ENCODE measurements at places on chromosomes 7 and 10.

DNA sequence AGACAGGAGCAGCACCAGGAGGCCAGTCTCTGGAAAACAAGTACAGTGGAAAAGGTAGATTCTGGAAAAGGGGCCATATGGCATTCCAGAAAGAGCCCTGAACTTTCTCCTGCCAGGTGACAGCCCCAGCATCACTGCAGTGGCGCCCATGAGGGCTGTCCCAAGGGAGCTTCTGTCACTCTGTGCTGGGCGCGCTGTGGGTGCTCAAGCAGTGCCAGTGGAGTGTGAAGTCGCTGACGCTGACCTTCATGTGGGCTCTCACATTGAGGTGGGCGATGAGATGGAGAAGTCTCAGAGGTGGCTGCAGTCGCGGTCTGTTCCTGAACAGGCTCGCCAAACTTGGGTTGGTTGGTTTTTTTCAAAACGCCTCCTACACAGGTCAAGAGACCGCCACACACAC is 38.2 kb downstream of the FKBP6 start:
- DNase-seq: no peak

DNA sequence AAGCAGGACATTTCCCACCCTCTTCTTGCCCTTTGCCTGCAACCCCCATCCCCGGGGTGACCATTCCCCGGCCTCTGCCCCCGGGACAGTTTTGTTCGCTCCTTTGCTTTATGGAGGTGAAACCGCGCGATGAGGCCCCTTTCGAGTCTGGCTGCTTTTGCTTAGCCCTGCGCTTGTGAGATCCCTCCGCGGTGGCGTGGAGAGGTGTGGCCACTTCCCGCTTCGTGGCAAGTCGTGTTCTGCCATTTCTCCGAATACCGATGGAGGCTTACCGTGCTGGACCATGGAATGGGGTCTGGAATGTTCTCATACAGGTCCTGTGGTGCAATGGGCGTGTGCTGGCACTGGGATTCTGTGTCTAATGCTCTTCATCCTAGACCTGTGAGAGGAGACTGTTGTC is 106.7 kb downstream of the LHPP start:
- DNase-seq: no peak

DNA sequence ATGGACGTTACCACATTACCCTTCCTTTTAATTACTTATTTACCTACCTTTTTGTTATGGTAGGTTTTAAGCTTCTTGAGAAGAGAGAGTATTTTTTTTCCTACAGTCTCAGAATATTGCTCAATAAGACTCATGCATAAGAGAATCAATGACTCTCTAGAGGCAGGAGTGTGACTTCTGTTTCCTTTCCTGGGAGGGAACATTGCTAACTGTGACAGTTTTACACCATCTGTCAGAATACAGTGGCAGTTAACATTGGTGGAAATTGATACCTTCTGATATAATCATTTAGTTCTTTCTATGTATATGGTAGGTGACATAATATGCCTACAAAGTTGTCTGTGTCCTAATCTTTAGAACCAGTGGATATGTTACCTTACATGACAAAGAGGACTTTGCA is 348.7 kb upstream of the POT1 start:
- DNase-seq: no peak

DNA sequence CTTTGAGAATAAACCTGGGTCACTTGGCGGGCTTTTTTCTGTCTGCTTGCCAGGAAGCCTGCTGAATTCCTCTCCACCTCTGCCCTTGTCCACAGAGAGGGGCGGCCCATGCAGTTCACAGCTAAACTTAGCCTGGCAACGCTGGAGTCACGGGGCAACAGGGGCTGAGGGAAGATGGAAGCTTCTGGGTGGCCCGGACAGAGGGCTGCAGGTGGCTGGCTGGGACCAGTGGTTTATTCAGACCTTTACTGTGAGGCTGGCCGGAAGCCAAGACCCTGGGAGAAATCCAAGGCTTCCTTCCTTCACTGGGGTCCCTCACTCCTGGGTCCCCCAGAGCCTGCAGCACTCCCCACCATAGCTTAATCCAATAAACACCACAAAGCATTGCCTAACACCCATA is 17.0 kb downstream of the ITPRIP start:
- no peak for DNase-seq

DNA sequence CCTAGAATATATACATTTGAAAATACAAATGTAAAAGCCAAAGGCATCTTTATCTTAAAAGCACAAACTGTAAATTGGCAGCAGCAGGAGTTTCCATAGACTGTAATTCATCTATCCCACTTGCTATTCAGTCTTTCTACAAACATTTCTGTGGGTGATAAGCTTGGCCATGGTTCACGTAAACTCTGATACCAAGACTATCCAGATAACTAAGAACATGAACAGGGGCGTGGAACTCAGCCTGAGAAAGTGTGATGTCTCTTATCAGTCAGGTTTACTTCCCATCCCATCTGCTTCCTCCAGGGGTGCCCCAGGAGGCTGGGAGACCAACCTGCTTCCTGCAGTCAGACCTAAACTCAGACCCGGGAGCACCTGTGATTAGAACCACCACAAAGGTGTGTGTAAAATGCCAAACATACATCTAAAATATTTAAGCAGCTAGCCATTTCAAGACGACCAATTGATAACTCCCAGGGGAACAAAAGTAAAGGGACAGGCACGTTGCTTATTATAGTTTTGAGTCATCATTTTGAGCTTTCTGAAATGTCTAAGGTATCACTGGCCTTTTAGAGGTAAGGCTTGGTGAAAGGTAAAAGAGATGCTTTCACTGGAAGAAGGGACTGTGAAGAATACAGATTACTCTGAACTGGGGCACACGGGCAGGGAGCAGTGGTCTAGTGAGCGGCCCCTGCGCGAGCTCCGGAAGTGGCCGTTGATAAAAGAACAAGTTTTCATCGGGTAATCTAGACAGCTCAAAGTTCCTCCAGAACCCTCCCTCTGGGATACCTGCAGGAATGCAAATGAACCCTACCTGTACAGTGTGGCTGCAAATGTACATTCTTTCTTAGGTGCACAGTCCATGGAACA is 51.5 kb downstream of the RSU1 start:
- DNase-seq: no peak

DNA sequence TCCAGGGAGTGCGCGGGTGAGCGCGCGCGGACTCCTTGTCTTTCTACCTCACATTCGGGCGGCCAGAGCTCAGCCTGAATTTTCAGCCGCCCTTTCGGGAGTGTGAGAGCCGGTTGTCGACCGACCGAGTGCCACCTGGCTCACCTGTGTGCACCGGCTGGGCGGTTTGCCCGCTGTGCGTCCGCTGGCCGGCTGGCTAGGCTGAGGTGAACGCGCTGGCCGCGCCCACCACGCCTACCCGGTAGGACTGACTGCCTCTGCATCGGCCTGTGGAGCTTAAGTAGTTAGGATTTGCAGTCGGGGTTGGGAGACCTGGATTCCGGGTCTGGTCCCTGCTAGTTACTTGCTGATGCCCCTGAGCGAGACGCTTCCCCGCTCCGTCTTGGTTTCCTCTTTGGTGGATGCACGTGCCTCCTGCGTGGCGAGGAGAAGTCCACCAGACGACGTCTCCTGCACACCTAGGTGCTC is 553 bp downstream of the TSPAN15 start:
- DNase-seq: no peak

DNA sequence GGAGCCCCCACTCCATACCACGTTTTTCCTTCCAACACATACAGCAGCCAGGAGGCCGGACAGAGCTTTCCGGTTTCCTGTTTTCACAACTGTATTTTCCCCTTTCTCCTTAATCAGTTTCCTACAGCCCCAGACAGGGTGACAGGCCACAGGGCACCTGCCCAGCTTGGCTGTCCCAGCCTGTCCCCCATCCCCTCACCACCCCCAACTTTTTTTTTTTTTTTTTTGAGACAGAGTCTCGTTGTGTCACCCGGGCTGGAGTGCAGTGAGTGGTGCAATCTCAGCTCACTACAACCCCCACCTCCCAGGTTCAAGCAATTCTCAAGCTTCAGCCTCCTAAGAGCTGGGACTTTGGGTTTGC is 10.3 kb upstream of the HSPB1 start:
- no peak for DNase-seq

DNA sequence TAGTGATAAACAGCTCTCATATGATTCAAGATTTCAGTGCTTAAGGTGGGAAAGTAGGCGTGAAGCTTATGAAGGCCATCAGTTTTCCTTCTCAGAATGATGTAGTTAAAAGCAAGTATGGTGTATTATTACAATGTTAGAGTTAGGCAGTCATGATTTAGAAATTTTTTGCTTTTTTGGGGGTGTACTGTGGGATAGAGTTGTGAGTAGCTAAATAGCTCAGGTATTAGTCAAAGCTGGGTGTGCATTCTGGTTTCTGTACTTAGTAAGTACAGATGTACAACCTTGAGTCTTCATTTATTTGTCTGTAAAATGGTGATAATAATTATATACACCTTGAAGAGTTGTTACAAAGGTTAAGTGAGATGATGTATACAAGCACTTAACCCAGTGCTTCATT is 52.2 kb downstream of the R3HCC1L start:
- DNase-seq: no peak

- DNase-seq: no peak
These were observed 9.4 kb downstream of the PIP4K2A start for GRCh38 chr10:22704942-22705341.

DNA sequence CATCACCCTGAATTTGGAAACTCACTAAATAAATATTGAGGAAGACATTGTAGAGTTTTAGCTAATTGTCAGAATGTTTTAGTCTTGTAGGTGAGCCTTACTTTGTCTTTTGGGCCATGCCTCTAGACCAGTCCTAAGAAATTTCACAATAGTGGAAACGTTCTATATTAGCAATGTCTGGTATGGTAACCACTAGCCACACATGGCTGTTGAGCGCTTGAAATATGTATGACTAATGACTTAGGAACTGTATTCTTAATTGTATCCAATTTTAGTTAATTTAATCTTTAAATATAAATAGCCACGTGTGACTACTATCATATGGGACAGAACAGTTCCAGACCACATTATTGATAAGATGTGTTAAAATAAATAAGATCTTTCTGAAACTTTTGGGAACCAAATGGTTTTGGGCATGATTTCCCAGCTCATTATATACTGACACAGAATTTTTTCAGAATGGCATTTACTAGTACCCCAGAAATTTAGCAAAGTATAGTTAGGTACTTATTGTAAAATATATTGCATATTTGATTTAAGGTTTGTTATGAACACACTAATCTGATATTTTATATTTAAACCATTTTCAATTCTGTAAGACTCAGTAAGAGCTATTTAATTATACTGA is 95.0 kb downstream of the VPS50 start:
- DNase-seq: no peak

- DNase-seq: no peak
These were observed 127.6 kb downstream of the CHN2 start for GRCh38 chr7:29322023-29322712.

GRCh38 chr10:112189465-112189864 is 5.9 kb upstream of the GPAM start:
- DNase-seq: no peak
